ENCODE measurements at places on chromosomes 2 and 18. TPM values are rescaled to one million over a fixed set of nuclear protein-coding genes. Genes with fewer than 3 reads are reported as not detected.

Gene NPAS2
- 113 TPM for total RNA-seq

Gene CCBE1
- 0.17 TPM for total RNA-seq

Gene SETBP1
- 0.38 TPM for total RNA-seq

Gene CYP26B1
- total RNA-seq = 7.6 TPM

Gene OBSL1
- 82.7 TPM for total RNA-seq

GRCh38 chr2:44740678-44741077 is 200.8 kb upstream of the SIX3 start:
- DNase-seq = no peak

DNA sequence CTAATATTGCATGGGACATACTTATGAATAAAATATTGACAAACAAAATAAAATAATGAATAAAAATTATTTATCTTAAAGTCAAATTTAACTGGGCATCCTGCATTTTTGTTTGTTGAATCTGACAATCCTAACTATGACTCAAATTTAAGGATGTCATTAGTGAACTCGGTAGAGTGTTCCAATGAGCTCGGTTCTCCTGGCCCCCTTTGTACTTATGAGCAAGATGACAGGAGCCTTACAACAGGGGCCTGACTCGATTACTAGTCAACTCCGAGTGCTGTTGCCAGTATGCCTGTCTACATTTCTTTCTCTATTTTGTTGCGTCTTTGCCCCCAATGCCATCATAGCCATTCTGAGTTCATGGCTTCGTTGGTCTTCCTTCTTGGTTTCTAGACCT is 40.3 kb downstream of the HRH4 start:
- no peak for DNase-seq

GRCh38 chr2:178718283-178718682 is 88.9 kb downstream of the TTN start:
- no peak for DNase-seq

DNA sequence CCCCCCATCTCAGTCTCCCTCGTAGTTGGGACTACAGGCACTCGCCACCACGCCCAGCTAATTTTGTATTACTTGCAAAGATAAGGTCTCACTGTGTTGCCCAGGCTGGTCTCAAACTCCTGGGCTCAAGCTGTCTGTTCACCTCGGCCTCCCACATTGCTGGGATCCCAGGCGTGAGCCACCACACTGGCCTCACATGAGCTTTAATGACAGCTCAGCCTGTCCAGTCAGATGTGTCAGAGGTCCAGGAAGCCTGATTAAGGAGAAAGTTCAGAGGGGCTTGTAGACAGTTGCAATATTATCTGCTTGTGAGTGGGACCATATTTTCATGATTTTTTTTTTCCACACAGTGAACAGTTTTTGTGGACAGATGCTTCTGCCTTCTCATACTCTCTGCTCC is 82.0 kb downstream of the LIMS1 start:
- no peak for DNase-seq

DNA sequence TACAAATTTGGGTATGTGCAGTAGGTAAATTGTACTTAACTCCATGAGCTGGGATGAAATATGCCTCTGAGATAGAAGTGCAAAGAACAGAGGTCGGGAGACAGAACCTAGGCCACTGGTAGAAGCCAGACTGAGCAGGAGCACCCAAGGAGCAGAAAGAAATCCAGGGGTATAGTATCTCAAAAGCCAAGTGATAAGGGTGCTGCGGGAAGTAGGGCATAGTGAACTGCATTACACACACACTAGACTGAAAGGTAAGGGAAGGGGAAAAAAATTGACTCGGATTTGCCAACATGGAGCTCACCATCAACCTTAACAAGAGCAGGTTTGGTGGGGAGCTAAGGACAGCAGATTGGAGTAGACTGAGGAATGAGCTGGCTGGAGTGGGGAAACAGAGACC is 89.3 kb upstream of the TMEM247 start:
- DNase-seq = no peak

DNA sequence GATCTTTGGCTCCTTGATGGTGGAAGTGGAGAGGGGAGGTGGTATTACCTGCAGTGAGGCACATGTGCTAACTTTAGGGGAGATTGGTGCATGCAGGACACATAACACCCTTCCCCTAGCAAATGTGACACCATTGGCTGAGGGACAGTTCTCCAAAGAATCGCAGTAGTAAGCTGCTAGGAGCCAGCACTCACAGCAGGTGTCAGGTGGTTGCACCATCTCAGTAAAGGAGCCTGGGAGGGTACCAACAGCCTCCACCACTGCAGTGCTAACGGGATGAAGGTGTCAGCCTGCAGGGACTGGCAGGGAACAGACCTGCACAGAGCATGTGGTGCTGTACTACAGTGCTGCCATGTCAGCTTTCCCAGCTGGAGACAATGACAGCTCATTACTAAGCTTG is 127.3 kb upstream of the PIEZO2 start:
- no peak for DNase-seq

- no peak for DNase-seq
These were observed 23.1 kb upstream of the DSG3 start for GRCh38 chr18:31424383-31424988.

GRCh38 chr2:8584174-8585066 is 97.4 kb upstream of the ID2 start:
- DNase-seq = no peak
